ENCODE measurements at places on chromosomes 2 and 18.

DNA sequence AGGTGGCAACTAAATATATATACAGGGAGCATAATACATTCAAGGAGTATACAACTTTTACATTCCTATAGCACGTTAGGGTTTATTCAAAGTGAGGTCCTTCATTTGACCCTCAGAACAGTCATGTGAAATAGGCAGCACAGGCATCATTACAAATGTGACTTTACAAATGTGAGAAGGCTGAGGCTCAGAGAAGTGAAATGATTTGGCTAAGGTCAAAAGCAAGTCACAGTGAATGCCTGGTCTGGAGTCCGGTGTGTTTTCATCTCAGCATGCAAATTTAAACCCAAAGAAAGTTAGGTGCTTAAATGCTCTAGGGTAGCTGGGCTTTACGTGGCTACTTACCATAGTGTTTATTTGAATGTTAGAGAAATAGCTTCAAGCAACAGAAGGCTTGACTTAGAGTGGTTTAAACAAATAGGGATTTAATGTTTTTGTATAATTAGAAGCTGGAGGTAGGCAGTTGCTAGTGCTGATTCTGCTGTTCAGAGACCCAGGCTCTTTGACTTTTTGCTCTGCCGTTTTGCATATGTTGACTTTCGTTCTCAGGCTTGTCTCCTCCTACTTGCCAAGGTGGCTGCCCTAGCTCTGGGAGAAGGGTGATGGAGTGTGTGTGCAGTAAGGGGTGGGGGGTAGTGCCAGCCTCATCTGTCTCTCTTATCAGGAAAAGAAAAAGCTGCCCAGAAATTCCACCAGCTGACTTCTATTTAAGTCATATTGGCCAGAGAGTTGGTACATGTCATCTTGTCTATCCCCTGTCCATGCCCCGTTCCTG, 89.2 kb downstream of the PLCL1 start:
- DNase-seq, result no peak

DNA sequence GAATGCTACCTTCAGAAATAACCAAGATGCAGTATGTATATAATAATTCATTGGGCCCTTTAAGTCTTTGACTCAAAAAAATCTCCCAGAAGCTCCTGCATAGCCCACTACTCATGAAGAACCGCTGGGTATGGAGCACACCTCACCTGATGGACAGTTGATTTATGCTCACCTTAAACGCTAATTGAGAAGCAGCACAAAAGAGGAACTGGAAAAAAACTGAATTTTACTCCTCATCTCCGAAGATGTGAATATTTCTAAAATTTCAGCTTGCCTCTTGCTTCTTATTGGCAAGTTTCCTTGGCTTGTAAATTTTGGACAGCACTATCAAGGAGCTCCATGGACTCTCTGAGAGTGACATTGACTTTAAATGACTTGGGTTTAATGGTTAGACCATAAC, 5.5 kb downstream of the CYP1B1 start:
- no peak for DNase-seq

DNA sequence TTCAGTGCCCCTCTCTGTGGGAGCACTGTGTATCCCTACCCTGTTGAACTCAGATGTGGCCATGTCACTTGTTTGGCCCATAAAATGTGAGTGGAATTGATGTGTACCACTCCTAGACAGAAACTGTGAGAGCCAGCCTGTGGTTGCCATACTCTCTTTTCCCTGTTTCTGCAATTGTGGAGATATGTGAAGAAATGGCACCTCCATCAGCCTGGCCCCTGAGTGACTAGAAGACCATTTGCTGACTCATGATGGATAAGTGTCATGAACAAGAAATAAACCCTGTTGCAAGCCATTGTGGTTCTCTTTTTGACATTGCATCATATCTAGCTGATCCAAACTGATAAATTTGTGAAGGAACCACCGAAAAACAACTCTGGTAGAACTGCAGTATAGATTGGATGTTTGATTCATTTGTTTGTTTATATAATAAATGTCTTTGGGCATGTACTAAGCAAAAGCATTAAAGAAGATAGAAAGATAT, 214.5 kb upstream of the FBXO11 start:
- DNase-seq, result no peak

- DNase-seq, result no peak
Observed at GRCh38 chr18:5380586-5380985, 85.1 kb upstream of the ZBTB14 start.

DNA sequence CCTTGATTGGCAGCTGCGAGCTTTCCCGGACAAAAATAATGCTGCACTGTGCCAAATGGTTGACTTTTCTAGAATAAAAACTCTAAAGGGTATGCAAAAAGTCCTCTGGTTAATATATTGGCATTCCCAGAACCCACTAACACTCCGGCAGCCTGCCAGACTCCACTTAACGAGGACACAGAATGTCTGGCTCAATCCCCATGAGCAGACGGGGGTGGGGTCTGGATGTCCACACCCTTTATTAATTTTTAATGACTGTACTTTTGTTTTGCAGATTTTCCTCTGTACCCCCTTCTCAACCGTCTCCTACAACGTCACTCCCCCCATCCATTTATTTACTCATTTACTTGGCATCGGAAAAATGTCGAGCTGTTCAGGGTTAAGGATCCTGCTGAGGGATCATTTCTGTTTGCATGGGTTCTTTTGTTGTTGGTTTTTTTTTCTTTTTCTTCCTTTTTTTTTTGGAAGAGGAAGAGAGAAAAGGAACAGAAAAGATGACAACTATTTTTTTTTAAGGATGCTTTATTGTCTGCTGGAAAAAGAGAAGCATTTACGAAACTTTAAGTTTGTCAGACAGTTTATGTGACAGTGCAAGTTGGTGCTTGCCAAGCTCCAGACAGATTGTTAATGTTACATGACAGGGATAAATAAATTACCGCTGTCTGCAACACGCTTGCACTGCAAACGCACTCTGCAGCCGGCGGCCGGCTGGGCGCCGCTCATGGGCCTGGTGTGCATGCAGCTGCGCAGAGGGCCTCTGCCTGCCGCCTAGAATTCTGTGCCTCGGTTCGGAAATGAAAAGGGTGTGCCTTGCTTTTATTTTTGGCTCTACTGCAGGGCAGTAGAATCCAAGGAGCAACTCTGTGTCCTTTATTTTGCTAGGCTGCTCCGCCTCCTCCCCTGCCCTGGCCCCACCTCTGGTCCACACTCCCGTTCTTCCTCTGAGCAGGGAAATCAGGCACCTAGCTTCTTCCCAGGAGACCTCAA, 3.6 kb downstream of the LDLRAD4 start:
- DNase-seq, result no peak

DNA sequence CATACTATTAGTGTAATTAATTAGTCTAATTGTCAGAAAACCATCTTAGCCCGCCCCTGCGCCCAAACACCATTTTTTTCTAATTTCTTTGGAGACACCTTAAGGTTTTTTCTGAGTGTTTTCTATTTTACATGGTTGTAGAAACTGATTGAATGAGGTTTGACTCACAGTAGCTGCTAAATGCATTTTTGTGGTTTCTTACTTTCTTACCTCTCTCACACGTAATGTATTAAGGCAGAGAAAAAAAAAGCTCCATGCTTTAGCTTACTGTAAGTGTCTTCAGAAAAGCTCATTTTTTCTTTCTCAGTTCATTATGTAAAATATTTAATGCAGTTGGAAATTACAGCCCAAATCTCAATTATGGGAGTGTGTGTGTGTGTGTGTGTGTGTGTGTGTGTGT, 548.5 kb upstream of the LRRTM4 start:
- DNase-seq, result no peak

GRCh38 chr2:223086370-223086981, 34.5 kb downstream of the KCNE4 start:
- DNase-seq, result no peak

GRCh38 chr2:62556086-62556485, 50.1 kb upstream of the TMEM17 start:
- DNase-seq, result no peak

GRCh38 chr2:1081451-1082225, 131.0 kb downstream of the SNTG2 start:
- DNase-seq, result no peak

All from stimulated activated CD8-positive, alpha-beta memory T cell treated with anti-CD3 and anti-CD28 coated beads, Interleukin-2, amount 100 ng/mL, for 1 hour (primary cell).